ENCODE measurements at places on chromosomes 4 and X.

GRCh38 chr4:11603591-11604194, 175.0 kb upstream of the HS3ST1 start:
- DNase-seq = no peak

DNA sequence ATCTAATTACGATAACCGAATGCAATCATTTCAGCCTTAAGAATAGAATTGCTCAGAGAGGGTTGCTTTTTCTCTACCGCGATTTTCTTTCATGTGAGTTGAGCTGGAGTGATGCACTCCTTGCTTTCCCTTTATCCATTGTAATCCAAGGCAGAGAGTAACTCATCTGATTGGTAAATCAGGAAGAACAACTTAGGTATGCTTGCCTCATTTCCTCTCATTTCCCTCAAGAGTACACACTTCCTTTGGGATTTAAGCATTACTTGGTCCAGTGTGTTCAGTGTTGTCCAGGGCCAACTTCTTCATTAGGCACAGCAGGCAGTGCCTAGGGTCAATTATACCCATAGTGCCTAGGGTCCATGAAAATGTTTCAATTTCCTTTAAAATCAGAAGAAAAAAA, 15.7 kb upstream of the N4BP2 start:
- no peak for DNase-seq

GRCh38 chrX:15072880-15073279, 197.0 kb downstream of the ASB9 start:
- no peak for DNase-seq

GRCh38 chrX:111071542-111072277, 24.3 kb upstream of the PAK3 start:
- DNase-seq = no peak

DNA sequence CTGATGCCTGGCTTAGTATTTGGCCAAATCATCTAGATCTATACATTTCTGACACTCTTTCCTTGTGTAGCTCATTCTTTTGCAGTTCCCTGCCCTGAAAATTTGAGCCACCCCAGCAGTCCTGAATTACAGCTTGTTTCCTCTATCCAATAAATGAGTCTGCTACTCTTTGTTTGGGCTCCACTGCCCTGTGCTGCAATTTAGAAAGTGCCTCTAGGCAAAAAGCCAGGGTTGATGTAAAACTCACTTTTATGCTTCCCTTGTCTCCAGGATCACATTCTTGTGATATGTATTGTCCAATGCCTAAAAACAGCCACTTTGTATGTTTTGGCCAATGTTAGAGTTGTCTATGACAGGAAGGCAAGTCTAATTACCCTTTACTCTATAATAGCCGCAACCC, 101.7 kb upstream of the MAP3K15 start:
- no peak for DNase-seq

DNA sequence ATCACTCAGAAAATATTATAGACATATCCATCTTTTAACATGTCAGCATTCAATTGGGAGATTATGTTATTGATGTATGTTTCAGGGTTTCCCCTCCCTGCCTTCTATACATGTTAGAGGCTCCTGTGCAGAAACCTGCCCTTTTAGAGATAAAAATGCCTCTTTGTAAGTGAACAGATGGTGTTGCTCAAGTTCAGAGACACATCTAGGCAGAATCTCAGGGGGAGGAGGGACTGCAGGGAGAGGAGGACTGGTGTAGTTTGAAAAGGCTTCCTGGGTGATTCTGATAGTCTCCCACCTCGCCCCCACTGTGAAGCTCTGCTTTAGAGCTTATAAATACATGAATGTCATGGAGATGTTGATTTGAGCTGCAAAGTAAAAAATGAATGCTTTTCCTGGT, 12.0 kb upstream of the UNC5C start:
- no peak for DNase-seq

GRCh38 chr4:52244848-52245247, 193.7 kb downstream of the SPATA18 start:
- DNase-seq = no peak

DNA sequence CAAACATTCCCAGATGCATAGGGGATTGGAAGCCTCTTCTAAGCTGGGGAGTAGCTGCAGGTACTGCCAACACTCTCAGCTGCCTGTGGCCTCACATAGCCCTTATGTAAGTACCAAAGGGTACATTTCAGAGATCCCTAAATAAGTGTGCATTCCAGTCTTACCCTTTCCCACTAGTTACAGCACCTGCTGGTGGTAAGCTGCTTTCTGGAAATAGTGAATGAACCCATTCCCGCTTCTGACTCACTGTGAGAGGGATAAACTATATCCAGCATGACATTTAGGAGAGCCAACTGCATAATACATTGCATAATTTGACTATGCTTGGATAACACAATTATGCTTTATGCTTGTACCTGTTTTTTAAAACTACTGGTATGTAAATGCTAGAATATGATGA, 149.0 kb downstream of the FAM13A start:
- DNase-seq = peak; percentile 51

DNA sequence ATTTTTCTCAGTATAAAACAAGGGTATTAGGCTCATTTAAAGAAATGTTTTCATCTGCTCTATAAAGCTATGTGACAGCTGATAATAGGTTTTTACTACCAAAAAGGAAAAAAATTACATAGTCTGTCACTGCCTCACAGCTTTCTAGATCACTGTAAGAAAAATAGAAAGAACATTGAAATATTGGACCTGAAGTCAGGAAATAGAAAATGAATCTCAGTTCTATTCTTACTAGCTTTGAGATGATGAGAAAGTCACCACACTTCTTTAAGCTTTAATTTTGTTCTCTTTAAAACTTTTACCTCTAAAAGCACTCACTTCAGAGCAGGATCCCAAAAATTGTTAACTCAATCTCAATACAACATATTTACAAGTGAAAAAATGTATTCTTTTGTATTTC, 45.3 kb upstream of the CAMK2D start:
- no peak for DNase-seq

GRCh38 chr4:123869286-123870215, 473.0 kb downstream of the SPRY1 start:
- DNase-seq = no peak

DNA sequence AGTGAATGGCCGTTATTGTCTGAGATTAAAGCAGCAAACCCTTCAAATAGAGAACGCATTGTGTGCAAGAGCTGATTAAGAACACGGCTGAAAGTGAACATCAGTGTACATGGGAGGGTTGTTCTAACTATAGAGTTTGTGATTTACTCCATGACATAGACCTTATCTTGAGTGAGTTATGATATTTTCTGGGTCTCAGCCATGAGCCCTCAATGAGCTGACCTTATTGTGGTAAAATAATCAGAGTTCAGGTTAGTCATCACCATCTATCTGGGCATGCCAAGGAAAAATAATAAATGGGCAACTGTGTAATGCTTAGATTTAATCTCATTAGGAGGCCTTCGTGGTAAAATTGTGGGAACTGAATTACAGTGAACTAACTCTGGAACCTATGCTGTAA, 33.2 kb upstream of the CLDN24 start:
- DNase-seq = peak; percentile 94

DNA sequence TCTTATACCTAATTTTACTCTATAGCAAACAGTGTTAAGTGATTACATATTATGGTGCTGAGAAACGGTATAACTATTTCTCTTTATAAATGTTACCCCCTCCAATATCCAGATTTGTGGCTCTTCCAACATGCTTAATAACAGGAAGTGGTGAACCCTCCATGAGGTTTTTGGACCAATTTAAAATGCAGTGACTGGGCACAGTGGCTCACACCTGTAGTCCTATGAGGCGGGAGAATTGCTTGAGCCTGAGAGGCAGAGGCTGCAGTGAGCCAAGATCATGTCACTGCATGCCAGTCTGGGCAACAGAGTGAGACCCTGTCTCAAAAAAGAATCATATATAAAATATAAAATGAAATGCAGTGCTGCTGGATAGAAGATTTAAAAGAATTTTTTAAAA, 137.3 kb downstream of the MGST2 start:
- no peak for DNase-seq

DNA sequence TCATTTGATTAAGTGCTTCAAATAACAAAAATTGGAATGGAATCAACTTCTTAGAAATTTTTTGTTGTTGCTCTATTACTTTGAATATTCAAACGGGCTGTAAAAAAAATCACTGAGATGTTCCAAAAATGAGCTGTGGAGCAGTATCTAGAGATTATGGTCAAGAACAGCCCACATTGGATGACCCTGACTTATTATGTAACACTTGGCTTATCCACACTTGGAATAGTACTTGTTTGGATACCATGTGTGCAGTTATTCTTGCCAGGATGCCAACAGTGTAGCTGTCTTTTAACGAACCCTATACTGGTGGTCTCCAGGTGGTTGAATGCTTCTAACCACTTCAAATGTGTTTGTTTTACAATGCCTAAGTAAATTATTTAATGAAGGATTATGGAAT, 64.9 kb upstream of the CAMK2D start:
- DNase-seq = no peak

- DNase-seq = no peak
Observed at GRCh38 chrX:150199803-150200202, 163.3 kb upstream of the MAMLD1 start.

All from fibroblast of lung (primary cell).